ENCODE measurements at places on chromosomes 13 and 19.

GRCh38 chr19:39263912-39264305, 4.3 kb upstream of the IFNL2 start:
- DNase-seq = no peak

DNA sequence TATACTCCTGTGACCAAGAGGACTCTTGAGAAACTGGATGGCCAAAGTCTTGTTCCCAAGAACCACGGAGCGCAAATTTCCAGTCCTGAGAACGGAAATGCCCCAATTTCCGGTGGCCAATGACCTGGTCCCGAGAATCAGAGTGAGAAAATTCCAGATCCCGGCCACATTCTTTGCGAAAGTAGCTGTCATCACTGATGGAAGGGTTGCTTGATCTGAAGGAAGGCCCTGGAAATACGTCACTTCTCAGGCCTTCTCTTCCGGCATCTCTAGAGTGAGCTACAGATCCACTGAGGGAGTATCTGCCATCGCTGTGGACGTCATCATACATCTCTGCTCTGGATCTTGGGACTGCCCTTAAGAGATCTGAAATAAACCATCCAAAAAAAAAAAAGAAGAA, 7.5 kb downstream of the SUGP2 start:
- DNase-seq = no peak

DNA sequence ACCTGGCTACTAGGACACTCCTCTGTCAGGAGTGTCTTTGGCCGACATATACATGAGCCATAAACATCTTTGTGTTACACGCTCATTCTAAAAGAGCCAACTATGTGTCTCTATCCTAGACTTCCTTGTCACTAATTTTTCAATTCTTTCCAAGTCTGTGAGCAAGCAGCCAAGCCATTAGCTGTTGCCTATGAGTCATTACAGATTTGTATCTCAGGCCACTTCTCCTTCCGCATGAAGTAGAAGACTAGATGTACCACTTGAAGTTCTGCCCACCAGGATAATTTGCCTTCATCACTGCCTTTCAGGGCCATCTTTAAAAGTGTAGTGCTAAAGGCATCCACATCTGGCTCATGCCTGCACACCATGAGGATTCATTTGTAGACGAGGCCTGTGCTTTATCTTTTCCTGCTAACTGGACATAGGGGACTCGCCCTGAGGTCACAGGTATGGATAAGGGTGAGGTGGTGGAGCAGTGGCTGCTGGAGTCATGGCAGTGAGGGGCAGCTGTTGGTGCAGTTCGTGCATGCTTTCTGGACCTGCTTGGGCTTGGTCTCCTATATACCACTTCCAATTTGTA, 126.1 kb upstream of the KL start:
- DNase-seq = no peak

GRCh38 chr19:377801-378581, 31.0 kb downstream of the C2CD4C start:
- no peak for DNase-seq

- no peak for DNase-seq
These were observed 63.6 kb upstream of the FLT1 start for GRCh38 chr13:28558567-28558966.

DNA sequence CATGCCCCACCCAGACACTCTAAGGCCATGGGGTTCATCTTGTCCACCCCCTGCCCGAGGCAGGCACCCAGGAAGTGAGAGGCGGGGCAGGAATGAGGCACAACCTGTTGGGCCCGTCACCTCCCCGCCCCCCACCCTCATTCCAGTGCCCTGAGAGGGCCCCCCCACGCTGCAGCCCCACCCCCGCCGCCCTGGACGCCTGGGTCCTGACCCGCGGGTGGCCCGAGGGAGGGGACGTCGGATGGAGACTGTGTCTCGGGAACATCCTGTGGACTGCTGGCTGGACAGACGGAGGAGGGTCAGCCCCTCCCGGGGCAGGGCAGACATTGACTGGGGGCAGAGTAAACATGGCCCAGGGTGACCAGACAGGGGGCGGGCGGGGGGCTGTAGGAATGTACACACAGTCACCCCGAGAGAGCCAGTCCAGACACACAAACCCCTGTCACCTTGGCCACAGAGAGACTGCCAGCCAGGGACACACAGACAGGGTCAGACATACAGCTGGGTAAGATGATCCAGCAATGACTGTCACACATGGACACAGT, 7.4 kb upstream of the JUNB start:
- DNase-seq = no peak

- peak; percentile 30 for DNase-seq
These were observed 26.3 kb downstream of the SIPA1L3 start for GRCh38 chr19:37932985-37933936.

GRCh38 chr19:2150794-2151338, 500 bp downstream of the AP3D1 start:
- no peak for DNase-seq

DNA sequence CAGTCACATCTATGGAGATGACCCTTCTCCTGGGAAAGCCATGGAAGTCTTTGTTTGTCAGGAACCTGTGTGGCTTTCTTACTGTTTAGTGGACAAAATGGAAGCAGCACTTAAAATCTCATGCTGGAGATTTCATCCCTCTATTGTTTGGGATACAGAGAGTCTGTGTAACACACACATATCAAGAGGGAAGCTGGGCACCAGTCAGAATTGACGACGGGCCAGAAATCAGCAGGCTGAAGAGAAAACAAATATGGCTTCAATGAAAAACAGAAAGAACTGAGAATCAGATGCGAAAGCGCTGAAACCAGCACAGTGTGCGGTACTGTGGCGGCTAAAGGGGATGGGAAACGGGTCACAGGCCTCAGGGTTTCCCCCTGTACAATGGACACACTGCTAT, 72.2 kb upstream of the WASF3 start:
- no peak for DNase-seq

DNA sequence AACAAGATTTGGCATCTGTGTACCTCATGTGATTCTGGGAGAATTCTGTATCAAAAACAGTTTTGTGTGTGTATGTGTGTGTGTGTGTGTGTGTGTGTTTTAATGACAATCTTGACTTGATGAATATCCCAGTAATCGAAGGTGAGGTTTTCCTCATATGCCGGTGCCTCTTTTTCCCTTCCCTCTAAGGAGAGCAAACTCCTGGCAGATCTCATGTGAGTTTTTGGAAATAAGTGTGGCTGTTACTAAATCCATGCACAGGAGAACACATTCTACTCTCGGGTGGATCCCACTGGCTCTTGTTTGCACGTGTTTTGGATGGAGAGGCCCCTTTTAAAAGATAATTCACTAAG, 29.0 kb upstream of the CEBPG start:
- DNase-seq = no peak

- DNase-seq = no peak
These were observed 41.1 kb upstream of the MAP3K10 start for GRCh38 chr19:40150170-40150569.

GRCh38 chr13:20231839-20232555, at the start of gene GJB6:
TSS of gene GJB6 (minus strand) at chr13:20232319. CDS start at chr13:20223480, 8,839 bp downstream.
- no peak for DNase-seq

GRCh38 chr19:32041681-32042292, 303.6 kb upstream of the ZNF507 start:
- no peak for DNase-seq

DNA sequence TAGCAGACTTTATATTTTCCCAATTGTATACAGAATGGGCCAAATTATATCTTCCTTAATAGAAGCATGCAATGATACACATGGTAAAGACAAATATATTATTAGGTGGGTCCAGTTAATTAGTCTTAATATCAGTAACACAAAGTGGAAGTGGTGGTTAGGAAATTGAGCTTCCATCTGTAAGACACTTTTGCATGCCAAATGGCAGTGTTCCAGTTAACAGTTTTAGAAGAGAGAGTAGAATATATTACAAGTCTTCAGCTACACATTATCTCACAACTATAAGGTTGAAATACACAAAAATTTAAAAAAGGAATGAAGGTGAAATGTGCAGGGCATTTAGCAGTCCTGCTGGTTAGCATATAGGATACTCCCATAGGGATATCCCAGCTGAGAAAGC, 536.5 kb downstream of the PCDH9 start:
- no peak for DNase-seq

DNA sequence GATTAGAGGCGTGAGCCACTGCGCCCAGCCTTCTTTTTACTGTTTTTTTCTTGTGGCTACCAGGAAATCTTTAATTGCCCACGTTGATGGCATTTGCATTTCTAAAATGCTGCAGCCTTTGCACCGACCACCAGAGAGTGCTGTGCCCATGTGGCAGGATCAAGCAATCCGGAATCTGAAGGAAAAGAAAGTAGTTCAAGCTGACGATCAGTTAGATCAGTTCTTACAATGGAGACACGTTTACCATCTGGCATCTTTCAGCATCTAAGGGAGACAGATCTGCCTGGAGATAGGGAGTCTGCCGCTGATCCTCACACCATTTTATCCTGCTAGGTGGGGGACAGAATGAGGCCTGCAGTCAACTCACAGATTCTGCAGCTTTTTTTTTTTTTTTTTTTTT, 19.9 kb downstream of the TINCR start:
- DNase-seq = no peak

DNA sequence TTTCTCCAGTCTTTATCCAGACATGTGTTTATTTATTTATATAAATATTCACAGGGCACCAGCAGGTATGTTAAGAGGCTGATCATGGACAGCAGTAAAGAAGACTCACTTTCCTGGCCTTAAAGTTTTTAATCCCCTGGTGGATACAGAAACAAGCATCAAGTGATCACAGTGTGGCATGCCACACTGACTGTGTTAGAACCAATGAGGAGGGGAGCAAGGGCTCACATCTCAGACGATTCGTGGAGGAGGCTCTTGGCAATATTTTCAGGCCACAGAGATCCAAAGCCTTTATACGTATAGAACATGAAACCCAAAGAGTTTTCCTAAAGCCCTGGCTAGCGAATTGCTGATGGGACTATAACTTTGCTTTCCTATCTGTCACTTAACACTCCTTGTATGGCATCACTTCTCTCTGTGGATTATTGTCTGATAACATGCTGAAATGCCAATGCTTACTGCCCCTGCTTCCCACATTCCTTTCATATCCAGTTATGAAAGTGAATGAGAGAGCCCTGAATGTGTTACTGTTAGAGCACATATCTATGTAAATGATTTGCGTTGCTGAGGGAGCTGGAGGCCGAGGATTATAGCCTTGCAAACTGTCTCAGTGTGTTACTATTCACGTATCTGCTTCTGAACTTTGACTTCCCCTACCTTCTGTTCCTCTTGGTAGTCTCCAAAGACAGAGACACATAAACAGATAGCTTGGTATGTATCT, 37.6 kb downstream of the POLR1D start:
- DNase-seq = no peak

- peak; percentile 33 for DNase-seq
These were observed 170.0 kb downstream of the KDM4B start for GRCh38 chr19:5138606-5139582.

- no peak for DNase-seq
These were observed 32.0 kb upstream of the ITM2B start for GRCh38 chr13:48201044-48201443.

DNA sequence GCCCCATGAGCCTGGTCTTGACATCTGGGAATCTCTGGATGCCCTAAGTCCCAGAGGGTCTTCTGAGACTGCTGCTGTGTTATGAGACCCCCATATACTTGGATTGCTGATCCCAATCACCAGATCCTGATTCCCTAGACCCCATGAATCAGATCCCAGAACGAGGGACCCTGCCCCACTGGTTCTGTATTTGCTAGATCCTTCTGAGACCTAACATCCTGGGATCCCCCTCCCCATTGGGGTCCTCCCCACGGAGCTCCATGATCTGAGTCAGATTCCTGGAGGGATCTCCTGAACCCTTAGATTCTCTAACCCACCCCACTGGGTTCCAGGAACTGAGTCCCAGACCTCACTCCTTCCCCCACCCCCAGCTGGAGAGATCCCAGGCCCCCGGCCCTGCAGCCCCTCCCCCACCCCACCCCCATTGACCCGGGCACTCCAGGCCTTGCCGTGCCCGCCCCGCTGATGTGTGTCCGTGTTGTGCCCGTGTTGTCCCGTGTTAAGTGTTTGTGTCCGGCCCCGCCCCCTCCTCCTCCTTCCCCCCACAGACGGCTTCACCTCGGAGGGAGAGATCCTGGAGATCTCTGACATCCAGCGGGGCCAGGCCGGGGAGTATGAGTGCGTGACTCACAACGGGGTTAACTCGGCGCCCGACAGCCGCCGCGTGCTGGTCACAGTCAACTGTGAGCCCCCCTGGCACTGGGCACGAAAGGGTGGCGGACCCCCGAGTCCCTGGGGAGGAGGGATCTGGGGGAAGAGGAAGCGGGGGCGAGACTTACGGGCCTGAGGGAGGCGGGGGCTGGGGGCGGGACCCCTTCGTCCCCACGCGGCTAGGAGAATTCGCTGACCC, 15.0 kb downstream of the IGLON5 start:
- no peak for DNase-seq

DNA sequence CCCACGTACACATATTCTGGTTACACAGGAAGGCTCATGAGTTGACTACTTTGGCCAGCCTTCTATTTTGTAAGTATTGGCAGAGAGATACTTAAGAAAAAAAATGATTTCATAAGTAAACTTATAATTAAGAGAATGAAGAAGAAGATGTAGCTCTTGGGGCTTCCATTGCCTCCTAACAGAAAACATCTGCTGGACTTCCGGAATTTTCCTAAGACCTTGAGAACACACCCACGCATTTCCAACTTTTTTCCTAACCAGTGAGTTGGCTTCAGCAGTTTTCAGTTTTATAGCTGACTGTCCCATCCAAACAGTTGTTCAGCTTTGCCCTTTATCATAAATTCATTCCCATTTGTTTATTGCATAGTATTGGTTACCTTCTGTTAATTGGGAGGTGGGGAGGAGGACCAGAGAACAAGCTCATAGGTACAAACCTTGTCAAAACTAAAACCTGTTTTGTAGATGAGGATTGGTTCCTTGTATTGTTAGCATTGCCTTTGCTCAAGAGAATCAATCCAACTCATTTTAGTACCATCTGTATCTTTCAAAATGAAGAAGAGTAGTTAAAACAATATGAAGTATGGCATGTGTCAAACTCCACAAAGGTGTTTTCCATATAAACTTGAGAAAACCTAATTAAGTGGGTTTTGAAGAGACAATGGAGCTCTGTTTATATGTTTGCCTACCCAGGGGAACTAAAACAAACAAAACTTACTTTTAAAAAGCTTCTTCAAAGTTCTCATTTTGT, 93.9 kb downstream of the COL4A2 start:
- peak; percentile 72 for DNase-seq

- DNase-seq = no peak
These were observed 77.1 kb downstream of the DNAJC3 start for GRCh38 chr13:95754069-95754468.

GRCh38 chr13:95937714-95938320, 115.4 kb downstream of the UGGT2 start:
- DNase-seq = no peak

DNA sequence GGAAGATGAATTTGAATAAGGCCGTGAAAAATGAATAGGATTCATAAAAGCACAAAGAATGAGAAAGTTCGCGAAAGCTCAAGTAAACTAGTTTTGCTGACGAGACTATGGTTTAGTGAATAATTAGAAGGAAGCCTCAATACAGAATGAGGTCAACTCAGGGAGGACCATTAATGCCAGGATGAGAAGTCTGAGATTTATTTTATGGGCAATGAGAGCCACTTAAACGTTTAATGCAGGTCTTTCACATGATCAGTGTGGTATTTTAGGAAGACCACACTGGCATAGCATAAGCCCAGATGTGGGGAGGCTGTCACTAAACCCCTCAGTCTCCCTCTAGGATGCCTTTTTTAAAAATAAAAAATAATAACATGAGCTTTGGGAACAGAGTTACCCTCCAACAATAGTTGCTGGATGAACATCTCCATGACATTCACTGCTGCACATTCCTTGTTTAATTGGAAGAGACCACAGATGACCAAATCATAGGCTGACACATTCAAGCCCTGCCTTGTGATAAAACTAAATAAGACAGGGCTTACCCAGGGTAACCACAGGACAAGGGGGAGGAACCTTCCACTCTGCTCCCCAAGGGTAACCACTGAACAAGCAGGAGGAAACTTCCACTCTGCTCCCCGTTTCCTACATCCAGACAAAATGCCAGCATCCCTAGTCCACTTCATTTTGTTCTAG, 43.6 kb upstream of the LSM14A start:
- DNase-seq = no peak

Measured in amniotic stem cell (primary cell).